ENCODE measurements at places on chromosomes 13 and 19. TPM values are rescaled to one million over a fixed set of nuclear protein-coding genes. Genes with fewer than 3 reads are reported as not detected.
A peak's percentile ranks its signal among the peaks of the same experiment; 100 is the strongest.

DNA sequence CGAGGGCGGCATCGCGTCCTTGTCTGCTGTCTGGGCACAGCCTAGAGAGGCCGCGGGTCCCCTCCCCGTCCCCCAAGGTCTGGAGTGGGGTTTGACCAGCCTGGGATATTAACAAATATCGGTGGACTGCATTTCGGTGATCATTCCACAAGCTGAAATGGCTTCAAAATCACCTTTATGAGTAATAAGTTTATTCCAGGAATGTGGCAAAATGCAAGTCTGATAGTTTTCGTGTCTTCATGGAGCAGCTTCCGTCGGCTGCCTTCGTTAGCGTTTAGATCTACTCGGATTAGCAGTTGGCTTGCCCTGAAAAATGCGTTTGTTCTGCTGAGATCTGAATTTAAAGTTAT is 1.1 kb upstream of the GJA3 start:
- no peak for DNase-seq

DNA sequence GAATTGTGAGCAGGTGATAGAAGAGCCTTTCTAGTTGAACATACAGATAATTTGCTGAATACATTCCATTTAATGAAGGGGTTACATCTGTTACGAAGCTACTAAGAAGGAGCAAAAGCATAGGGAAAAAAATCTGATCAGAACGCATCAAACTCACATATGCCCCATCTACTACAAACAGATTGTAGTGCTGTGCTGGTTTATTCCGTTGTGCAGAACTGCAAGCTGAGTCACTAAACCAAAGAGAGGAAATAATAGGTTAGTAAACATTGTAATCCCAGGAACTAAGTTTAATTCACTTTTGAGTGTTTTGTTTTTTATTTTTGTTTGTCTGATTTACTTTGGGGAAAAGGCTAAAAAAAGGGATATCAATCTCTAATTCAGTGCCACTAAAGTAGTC is 136.3 kb downstream of the CDK8 start:
- no peak for DNase-seq

GRCh38 chr19:28024920-28025319 is 1188.0 kb downstream of the UQCRFS1 start:
- no peak for DNase-seq

GRCh38 chr19:37855098-37855497 is 51.3 kb downstream of the WDR87 start:
- no peak for DNase-seq

GRCh38 chr13:28022848-28023518 is 34.5 kb upstream of the URAD start:
- DNase-seq, result no peak

DNA sequence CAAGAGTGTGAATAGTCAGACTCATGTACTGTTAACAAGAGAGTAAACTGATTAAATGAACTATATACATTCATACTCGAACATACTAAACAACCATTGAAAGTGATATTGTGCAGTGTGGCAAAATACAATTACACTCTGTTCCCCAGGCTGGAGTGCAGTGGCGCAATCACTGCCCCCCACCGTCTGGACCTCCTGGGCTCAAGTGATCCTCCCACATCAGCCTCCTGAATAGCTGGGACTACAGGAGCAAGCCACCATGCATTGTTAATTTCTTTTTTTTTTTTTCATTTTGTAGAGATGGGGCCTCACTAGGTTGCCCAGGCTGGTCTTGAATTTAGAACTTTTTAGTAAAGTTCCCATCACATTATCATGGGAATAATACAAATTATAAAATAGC is 77.3 kb upstream of the LSM14A start:
- DNase-seq, result no peak

DNA sequence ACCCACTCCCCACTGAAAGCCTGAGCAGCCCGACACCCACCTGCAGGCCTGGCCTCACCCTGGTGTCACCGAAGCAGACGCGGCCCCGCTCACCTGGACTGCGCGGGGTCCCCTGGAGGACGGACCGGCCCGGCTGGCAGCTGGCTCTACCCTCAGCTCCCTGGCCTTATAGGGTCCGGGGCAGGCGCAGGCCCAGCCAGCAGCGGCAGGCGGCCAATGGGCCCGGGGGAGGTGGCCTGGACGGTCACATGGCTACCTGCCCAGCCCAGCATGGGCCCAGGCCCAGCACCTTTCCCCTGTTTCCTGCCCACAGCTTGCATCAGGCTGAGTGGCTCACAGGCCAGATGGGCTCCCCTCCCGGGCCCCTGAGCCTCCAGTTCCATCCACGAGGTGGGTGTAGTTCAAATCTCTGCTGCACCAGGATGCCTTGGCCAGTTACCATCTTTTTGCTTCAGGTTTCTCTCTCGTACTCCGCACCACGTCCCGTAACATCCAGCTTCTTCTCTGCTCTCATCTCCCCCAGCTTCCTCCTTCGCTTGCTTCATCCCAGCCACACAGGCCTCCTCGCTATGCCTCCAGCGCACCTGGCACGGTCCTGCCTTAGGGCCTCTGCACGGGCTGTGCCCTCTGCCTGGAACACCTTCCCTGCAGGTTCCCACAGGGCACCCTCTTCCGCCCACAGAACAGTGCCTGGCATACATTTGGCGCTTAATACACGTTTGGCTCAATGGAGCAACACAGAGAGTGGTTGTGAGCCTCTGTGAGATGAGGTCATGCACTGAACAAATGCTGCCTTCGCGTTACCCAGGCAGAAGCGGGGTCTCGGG is at the start of gene PLIN4:
Gene PLIN4, minus strand, starts transcription at position 142 of the 827 bp plus-strand sequence. CDS start 214 bp downstream, outside the sequence.
- DNase-seq, result no peak

DNA sequence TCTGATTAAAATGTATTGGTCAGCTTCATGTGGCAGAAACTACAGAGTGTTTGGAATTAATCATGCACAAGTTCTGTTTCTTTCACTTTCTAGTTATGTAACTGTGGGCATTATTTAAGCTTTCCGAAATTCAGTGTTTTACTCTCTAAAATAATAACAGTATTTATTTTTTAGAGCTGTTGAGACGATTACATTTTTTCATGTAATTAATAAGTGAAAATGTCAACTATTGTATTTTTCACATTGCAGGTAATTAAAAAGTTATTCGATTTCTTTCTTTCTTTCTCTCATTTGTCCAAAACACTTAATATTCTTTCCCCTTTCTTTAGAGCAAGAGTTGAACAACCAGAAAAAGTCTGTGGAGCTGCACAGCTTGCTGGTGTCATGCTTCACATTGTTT is 559.4 kb upstream of the PCDH20 start:
- DNase-seq, result no peak

DNA sequence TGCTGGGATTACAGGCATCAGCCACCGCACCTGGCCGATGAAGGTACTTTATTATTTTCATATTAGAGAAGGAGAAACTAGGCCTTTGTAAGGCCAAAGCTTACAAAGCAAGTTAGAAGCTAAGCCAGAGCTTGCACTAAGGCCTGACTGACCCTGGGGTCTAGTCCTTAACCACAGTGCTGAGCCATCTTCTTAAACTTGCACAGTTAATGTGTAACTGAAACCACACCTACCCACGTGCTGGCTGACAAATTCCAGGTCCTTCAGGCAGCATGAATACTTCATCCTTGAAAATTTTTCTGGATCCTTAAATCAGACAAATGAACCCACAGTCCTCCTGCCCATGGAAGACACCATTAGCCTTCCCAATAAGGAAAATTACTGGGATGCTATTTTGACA is 880.6 kb downstream of the UQCRFS1 start:
- no peak for DNase-seq

DNA sequence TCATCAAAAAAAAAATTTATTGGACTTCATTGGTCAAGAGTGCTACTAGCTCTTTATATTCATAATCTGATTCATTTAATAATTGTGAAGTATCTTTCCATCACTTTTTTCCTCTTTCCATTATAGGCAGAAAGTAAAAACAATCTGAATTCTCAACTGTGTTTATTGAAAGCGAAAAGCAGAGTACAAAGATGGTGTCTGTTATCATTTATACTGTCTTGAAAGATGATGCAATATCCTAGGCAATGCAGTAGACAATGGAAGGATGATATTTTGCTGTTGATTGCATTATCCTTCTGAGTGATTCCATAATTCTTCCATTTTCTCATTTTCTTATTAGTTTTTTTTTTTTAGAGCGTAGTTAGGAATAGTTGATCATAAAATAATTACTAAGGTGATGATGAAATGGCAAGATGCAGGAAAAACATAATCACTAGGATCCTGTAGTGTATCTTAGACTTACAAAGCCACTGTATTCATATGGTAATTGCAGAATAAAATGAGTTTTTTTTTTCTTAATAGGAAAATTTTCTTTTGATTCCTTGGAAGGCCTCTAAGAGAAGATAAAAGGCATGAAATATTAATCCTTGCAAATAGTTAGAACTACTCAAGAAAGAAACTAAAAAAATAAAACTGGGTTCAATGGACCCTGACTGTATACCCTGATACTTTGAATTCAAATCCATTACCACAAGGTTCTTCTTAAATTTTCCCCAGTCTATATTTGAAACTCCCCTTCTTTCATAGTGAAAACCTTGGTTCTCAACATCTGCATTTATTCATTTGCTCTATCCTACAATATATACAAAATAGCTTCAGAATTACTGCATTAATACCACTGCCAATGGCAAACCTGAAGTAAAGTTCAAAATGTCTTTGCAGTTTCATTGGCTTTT is 11.6 kb downstream of the URI1 start:
- DNase-seq, result no peak

DNA sequence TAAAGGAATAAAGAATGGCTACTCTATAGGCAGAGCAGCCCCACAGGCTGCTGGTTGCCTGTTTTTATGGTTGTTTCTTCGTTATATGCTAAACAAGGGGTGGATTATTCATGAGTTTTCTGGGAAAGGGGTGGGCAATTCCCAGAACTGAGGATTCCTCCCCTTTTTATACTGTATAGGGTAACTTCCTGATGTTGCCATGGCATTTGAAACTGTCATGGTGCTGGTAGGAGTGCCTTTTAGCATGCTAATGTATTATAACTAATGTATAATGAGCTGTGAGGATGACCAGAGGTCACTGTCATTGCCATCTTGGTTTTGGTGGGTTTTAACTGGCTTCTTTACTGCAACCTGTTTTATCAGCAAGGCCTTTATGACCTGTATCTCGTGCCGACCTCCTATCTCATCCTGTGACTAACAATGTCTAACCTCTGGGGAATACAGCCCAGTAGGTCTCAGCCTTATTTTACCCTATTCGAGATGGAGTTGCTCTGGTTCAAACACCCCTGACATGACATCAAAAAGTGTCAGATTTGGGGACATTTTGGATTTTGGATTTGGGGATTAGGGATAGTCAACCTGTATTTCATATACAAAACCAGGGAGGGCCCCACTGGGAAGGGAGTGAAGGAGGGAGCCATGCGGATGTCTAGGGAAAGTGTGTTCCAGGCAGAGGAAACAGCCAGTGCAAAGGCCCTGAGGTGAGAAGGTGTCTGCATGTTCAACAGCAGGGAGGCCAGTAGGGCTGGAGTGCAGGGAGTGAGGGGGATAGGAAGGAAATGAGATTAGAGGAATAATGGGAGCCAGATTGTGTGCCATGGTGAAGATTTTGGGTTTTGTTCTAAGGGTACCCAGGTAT is 10.9 kb downstream of the FXYD5 start:
- DNase-seq, result no peak

GRCh38 chr13:97385146-97385545 is 48.8 kb upstream of the RAP2A start:
- DNase-seq, result no peak

DNA sequence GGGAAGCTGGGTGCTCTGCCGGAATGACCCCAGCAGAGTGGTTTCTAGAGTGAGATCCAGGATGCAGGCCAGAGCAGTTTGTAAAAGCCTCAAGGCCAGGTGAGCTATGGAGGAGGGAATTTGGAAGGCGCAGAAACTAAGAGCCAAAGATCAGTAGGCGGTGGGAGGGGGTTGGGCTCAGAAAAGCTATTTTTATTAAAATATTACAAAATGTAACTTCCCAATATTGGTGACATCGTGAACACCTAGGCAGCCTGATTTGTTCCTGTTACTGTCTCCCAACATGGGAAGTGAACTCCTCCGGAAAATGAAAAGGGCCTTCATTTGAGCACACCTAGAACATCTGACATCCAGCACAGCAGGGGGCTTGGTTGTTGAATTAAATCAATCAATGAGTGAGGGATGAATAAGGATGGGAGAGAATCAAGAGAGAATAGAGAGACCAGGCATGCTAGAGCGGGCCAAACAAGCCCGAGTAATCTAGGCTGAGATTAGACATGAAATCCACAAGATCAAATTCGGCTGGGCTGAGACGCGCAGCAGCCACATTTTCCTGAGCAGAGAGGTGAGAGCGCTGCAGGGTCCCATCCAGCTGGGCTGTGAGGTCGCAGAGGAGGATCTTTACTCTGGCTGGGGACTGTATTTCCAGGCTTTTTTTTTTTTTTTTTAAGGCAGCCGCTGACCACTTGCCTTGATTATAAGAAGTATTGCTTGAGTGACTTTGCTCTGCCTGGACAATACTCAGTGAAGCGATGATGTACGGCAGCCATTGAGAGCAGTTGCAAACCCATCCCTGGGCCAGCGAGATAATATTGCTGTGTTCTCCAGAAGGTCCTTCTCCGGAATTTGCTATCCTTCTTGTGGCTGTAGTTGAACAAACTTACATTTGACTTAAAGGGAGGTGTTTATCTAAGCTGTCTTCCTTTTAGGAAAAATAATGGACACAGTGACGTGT is 178.0 kb upstream of the KL start:
- DNase-seq, result peak; percentile 25

DNA sequence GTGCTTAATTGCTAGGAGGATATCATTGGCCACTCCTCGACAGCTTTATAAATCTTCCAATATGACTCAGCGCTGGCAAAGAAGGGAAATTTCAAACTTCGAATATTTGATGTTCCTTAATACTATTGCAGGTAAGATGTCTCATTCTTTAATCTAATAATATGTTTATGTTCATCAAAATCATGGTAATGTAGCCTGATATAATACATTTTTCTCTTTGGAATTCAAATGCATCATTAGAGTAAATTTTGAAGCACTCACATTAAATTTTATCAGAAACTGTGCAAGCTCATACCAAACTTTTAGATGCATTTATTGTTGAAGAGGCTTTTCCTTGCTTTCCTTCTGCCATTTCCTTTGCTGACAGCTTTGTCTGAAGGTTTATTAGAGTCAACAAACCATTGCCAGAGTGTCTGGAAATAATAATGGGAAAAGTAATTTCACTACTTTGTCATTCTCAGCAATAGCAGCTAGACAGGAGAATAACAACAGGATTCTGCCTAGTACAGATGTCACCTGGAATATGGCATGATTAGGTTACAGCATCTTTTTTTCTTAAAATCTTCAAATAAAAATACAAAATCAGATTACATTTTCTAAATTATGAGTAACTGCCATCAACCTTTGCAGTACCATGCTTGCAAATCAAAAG is 78.6 kb upstream of the MAB21L1 start:
- no peak for DNase-seq

SERTM1 gene
- total RNA-seq, result not detected

C5AR1 gene
- total RNA-seq, result 3.1 TPM

THSD1 gene
- total RNA-seq, result 45.2 TPM

CSNK1G2 gene
- total RNA-seq, result 42.3 TPM

PNMA8B gene
- not detected for total RNA-seq
